ENCODE measurements at places on chromosomes 2 and 18.

DNA sequence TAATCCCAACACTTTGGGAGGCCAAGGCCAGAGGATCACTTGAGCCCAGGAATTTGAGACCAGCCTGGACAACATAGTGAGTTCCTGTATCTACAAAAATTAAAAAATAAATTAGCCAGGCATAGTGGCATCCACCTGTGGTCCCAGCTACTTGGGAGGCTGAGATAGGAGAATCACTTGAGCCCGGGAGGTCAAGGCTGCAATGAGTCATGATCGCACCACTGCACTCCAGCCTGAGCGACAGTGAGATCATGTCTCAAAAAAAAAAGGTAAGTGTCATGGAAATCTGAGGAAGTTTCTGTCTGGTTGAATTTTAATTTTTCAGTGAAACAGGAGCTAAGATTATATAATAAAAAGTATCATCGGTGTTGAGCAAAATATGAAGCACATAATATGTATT is 2.5 kb upstream of the C2orf15 start:
- no peak for DNase-seq

DNA sequence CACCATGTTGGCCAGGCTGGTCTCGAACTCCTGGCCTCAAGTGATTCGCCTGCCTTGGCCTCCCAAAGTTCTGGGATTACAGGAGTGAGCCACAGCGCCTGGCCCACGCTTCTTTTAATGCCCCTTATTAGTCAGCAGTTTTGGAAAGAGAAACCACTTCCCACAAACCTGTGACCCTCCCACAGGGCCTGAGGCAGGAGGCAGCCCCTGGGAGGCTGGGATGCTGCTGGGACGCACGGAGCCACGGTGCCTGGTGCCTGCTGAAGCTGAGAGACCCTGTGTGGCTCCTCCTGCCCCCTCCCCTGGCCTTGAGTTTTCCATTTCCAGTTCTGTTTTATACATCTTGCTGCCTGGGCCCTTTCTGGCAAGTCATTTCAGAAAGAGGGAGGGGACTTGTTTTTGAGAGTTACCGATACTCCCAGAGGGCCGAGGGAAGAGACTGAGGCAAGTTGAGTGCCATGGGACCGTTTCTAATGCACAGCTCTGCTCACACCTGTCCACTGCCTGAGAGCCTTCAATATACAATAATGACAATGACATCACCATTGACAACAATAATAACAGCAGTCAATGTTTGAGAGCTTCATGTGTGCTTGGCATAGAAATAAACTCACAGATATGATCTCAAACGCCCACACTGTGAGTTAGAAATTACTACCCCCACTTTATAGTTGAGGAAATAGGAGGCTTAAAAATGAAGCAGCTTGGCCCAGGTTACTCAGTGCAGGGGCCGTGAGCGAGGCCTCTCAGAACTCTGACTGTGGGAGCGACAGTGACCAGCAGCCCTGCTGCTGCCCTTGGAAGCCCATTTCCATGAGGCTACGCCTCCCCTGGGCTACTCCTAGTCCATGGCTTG is 78.1 kb upstream of the YWHAQ start:
- DNase-seq, result no peak

DNA sequence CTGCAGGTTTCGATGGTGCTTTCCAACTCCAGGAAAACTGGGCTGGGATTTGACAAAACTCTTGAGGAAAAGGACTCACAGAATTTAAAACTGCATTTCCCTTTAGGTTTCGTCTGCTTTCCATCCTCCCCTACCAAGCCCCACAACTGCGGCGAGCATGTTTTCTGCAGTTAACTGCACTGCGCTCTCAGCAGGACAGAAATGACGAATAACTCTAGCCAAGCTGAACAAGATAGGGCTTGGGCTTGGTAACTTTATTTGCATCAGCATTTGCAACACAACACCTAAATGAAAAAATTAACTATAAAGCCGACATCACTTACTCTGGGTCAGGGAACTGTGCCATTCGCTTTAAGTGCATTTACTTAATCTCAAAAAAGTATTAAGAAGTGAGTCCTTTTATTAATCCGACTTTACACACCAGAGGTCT is 669 bp upstream of the PIKFYVE start:
- DNase-seq, result peak; percentile 58

GRCh38 chr18:8507915-8508705 is 101.1 kb upstream of the RAB12 start:
- peak; percentile 21 for DNase-seq

GRCh38 chr2:189183170-189183569 is 3.6 kb upstream of the COL5A2 start:
- DNase-seq, result no peak

DNA sequence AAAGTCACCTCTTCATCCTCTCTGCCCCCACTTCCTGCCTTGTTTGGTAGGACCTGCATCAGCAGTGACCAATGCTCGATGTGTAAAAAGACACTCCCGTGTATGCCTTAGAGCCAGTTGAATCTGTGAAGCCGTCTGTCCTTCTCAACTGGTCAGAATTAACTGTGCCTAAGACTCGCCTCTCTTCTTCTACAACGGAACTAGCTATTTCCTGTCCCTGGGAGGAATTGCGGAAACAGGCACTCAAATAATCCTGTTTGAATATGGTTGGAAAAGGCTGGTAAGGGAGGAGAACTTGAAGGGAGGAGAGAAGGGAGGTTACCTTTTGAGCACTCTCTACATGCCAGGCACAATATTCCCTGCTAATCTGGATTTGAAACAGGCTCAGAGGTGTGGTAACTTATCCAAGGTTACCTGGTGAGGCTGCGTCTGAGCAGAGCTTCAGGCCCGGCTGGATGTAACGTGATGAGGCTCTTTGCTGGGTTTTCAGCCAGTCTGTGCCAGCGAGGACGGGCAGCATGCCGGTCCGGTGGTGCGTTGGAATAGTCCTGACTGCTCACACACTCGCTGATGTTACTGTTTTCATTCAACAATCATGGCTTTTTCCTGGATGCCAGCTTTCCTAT is 127.0 kb downstream of the FAM168B start:
- DNase-seq, result no peak

DNA sequence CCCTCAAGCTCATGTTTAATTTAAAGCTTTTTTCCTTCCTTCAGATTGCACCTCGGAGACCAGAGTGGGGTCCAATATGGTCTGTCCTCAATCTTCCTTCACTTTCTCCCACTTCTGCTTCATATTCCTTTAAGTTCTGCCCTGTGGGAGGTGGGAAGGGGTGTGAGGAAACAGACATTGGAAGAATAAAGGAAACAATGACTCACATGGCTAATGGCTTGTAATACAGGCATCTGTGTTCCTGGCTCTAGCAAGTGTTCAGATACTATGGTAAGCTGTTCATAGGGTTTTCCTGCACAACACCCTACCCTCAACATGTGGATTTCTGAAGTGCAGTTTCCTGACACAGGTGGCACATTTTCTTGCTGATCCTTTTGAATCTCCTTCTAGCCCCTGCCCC is 209.5 kb downstream of the PIK3C3 start:
- DNase-seq, result no peak

DNA sequence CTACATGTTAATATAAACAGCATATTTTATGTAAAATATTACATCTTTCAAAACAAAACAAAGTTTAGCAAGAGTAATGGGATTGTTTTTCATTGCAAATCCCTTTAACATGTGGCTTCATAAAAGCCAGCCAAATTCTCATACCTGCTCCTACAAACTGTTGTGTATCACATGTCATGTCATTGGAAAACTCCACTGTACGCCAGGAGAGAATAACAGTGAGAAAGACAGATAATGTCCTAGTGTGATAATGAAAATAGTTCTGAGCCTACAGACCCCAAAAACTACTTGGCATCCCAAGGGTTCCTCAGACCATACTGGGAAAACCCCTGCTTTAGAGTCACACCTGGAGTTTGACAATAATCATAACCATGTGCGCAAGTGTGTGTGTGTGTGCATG is 182.7 kb upstream of the HNRNPA3 start:
- no peak for DNase-seq

- no peak for DNase-seq
Observed at GRCh38 chr2:233312874-233313273, 5.3 kb downstream of the SAG start.

- no peak for DNase-seq
Observed at GRCh38 chr2:20698916-20699613, 32.1 kb downstream of the GDF7 start.

- DNase-seq, result peak; percentile 94
Observed at GRCh38 chr2:30886080-30886479, 78.8 kb upstream of the CAPN13 start.

DNA sequence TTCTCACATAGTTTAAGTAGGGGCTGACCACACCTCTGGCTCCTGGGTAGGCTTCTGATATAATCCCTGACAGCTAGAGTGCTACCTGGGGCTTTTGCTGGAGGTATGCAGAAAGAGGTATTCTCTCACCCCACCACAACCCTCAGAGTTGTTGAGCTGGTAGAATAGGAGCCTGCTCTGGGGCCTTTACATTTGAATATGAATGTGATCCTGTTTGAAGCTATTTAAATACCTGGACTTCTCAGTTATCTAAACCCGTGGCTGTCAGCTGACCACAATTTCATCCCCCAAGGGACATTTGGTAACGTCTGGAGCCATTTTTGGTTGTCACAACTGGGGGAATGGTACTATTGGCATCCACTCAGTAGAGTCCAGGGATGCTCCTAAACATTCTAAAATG is 669.1 kb downstream of the SATB2 start:
- no peak for DNase-seq

DNA sequence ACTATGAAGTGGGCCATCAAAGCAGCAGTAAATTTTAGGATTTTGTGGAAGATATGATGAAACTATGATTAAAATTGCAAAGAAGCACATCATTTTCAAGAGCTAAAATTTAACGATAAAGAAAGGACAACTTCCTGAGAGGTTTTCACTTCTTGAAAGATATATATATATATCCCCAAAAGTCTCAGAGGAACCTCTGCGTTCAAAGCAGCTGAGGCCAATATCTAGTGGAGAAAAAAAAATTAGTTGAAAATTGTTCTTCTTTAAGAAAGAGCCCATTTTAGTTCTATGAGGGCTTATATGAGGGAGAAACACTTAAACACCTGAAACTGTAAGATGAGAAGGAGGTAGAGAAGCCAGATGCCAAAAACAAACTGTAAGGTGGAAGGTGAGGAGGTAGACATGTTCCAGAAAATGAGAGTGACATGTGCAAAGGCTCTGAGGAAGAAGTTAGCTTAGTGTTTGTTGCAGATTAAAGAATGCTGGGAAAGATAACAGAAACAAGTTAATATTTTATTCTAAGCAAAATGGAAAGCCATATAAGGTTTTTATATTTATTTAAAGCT is 72.9 kb upstream of the VRK2 start:
- no peak for DNase-seq

DNA sequence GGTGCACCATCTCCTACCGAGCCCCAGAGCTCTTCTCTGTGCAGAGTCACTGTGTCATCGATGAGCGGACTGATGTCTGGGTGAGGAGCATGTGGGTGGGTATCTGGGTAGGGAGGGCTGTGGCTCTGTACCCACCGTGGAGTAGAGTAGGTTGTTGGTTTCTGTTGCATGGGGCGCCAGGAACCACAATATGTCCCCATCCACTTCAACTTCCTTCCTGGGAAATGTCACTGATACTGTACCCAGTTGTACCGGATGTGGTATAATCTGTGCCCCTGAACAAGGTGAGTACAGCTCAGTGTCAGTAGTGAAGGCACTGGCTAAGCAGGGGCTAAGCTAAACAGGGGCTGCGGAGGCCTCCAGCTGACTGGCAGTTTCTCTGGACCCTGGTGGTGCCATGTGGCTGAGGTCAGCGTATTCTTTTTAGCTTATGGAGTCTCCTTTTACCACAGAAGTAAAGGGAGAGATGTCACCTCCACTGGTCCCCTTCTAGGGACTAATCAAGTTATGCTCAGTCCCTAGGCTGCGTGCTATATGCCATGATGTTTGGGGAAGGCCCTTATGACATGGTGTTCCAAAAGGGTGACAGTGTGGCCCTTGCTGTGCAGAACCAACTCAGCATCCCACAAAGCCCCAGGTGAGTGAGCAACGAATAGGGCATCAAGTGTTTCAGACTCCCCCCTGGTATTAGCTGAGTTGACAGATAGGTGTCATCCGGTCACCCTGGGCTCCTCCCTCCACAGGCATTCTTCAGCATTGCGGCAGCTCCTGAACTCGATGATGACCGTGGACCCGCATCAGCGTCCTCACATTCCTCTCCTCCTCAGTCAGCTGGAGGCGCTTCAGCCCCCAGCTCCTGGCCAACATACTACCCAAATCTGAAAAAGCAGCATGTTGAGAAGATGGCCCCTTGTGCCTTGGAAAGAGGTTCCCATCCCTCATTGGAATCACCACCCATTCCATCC is 2.7 kb downstream of the STK16 start:
- peak; percentile 24 for DNase-seq

- no peak for DNase-seq
Observed at GRCh38 chr2:176112375-176113302, 3.9 kb upstream of the HOXD10 start.

- DNase-seq, result no peak
Observed at GRCh38 chr2:62034715-62035114, 129.2 kb downstream of the COMMD1 start.

- peak; percentile 27 for DNase-seq
Observed at GRCh38 chr18:66754335-66754734, 150.4 kb upstream of the CDH19 start.

DNA sequence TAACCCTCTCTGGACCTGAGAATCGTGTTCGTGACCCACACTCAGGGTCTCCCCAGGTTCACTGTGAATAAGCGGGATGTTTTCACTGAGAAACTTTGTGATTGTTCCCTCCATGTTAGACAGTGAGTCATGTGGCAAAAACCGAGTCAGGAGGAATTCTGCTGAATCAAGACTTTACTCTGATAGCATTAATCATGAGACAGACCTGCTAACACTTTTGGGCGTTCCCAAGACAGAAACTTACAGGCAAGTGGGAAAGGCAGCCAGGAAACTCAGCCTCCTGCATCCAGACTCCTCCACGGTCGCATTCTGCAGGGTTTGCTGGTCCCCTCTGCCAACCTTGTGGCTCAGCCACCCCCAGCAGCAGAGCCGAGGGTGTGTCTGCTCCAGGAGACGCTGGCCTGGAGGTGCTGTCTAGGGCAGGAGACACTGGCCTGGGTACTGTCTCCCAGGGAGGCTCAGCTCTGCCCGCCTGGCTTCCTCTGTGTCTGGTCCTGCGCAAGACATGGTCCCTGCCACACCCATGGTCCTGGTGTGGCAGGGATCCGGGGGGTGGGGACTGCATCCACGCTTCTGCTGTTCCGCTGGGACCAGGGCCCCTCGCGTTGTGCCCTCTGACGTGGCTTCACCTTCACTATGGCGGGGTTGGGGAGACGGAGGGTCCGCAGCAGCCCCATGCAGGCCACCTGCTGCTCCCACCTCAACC is 177.4 kb downstream of the TWIST2 start:
- peak; percentile 58 for DNase-seq

DNA sequence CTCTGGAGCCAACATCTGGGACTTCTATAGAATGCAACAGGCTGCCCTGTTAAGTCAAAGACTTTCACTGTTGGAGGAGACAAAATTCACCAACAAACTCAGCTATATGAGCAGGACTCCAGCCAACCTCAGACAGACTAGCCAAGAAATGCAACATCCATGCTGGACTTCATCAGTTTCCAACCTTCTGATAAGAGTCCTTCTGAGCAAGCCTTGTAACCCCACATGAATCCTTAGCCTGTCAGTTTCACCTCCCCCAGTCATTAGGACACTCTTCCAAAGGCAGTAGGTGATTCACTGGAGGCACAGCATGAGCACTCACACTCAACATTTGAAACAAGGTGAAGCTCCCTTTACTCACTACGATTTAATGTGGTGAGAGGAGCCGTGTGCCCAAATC is 5.8 kb downstream of the TBC1D8 start:
- peak; percentile 83 for DNase-seq

All from epithelial cell of esophagus (primary cell).